ENCODE measurements at places on chromosomes 6 and 20. TPM values are rescaled to one million over a fixed set of nuclear protein-coding genes. Genes with fewer than 3 reads are reported as not detected.

DNA sequence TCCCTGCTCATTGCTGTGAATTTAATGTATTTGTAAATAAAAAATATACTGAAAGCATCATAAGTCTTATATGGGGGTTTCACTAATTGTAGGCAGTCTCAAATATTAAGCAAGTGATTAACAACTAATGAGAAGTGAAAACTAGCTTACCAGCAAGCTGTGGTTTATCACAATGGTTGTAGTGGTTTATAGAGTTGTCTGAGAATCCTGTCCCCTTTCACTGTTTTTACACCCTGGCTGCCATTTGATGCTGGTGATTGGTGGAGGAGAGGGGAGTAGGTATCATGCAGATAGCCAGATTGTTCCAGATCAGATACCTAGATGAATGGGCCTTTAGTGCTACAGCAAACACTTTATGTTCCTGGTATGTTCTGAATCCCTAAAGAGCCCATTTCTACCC is 6.0 kb downstream of the MKKS start:
- DNase-seq, result no peak

DNA sequence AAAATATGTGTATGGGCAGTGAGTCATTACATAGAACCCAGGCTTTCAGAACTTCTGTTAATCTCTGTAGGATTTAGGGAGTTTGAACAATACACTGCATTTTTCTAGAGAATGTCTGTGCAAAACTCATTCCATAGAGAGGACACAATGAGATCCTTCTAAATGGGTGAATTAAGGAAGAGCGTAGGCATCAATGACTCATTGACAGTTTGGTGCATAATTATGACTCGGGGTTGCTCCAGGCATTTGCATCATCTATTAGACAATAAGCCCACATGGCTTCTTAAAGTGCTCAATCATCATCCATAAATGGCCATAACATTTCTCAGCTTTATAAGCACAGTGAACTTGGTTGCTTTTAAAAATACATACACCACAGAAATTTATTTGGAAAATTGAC is 625.5 kb downstream of the CDH26 start:
- no peak for DNase-seq

DNA sequence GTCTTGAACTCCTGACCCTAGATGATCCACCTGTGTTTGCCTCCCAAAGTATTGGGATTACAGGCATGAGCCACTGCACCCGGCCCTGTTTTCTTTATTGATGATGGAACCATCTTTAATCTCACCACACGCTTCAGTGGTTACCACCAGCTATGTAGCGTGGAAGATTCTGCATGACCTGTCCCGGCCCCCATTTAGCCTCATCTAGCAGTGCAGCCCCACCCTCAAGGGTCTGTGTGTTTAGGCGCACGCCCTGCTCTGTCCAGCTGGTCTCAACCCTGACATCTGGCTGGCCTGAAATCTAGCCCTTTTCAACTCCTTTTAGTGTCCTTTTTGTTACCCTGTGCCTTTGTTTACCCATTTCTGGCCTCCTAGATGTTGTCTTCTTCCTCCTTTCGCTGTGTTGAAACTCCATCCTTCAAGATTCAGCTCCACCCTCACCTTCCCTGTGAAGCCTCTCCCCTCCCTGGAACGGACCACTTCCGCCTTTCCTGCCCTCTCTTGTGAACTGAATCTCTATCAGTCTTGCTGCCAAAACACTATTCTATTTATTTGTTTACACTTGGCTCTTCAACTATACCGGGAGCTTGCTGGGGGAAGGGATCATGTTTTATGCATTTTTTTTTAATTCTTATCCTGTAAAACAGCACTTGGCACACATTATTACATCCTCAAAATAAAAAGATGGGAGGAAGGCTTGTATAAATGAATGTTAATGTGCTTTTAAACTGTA is 101.0 kb upstream of the MTHFD1L start:
- no peak for DNase-seq

Gene PLN
- not detected for polyA plus RNA-seq

GRCh38 chr6:27505209-27506027 is 32.5 kb upstream of the ZNF184 start:
- DNase-seq, result no peak
